NCI-H748 treated with DMSO at 0.1 percent for 48 hours (cell line): ENCODE measurements at places on chromosomes 5 and 9.

DNA sequence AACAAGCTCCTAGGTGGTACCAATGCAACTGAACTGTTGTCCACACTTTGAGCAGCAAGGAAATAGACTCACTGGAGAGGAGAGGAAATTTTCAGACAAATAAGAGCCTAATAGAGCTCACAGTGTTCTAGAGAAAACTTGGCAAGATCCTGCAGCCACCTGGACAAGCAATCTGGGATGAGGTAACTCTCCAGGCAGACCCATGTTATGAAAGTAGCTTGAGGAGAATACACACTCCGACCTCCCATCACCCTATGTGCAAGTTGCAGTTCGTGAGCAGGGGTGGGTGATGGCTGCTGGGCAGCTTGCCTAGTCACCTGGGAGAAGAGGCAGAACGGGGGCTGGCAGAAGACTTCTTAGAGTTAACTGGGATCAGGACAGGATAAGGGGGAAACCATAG lies 102.2 kb downstream of the KLF4 start:
- DNase-seq = no peak

DNA sequence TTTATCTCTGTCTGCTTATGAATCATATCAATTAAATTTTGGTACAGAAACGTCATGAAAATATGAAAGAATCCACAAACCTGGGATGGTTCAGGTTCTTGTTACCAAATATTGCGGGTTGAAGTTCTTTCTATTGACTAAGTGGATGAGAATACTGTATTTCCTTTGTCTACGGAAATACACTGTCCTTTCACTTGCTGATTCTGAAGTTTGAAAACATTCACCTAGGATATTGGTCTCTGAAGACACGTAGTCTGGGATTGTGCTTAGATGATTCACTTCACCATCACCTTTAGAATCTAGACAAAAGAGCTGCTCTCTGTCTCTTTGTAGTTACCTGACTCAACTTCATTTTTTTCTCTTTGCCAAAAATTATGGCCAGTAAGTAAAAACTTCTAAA lies 222.4 kb downstream of the FBN2 start:
- DNase-seq = no peak

GRCh38 chr9:21096901-21097255 lies 19.1 kb upstream of the IFNB1 start:
- DNase-seq = no peak

DNA sequence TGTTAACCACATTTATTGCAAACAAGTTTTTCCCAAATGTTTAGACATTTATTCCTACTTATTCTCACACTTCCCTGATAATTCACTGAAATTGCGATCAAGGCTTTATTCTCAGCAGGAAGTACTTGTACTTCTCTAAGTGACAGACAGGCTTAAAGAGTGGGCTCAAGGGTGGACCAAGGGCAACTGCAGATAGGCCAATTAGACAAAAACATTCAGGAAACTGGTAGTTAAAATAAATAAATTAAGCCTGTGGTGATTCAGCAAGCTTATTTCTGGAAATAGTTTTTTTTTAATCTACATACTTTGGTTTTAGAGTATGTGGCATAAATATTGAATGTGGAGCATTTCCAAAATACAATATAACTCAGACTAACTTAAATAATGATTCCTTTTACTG lies 136.1 kb downstream of the UGCG start:
- DNase-seq = no peak

DNA sequence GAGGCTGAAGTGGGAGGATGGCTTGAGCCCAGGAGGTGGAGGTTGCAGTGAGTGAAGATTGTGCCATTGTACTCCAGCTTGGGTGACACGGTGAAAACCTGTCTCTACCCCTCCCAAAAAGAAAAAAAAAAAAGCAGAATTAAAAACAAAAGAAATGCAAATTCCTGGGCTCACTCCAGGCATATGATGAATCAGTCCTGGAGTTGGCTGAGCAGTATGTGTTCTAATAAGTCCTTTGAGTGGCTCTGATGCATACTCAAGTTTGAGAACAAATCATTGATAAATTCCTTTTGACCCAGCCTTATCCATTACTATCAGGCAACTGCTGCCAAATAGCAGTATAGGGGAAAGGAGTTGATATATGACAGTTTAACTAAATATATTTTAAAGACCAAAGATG lies 28.3 kb downstream of the UHRF2 start:
- no peak for DNase-seq
